ENCODE measurements at places on chromosomes 2 and 18.

- no peak for DNase-seq
Observed at GRCh38 chr18:45059695-45060094, 379.0 kb downstream of the SETBP1 start.

DNA sequence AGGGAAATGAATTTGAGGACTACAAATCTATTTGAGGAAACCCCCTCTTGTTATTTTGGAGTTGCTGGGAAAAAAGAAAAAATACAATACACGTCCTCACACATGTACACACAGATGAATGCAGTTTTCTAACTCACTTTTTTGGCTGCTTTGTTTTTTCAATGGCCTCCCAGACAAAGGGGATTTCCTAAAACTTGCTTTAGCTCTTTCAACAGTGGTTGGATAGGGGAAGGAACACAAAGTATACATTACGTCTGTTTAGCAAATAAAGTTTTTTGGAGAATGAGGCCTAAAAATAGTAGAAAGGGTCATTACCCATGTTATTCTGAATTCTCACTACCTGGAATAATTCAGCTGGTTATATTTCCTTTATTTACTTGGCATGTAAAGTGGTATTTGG is 125.3 kb upstream of the ITGB6 start:
- DNase-seq = no peak

- no peak for DNase-seq
Observed at GRCh38 chr2:40181855-40182254, 270.0 kb downstream of the SLC8A1 start.

DNA sequence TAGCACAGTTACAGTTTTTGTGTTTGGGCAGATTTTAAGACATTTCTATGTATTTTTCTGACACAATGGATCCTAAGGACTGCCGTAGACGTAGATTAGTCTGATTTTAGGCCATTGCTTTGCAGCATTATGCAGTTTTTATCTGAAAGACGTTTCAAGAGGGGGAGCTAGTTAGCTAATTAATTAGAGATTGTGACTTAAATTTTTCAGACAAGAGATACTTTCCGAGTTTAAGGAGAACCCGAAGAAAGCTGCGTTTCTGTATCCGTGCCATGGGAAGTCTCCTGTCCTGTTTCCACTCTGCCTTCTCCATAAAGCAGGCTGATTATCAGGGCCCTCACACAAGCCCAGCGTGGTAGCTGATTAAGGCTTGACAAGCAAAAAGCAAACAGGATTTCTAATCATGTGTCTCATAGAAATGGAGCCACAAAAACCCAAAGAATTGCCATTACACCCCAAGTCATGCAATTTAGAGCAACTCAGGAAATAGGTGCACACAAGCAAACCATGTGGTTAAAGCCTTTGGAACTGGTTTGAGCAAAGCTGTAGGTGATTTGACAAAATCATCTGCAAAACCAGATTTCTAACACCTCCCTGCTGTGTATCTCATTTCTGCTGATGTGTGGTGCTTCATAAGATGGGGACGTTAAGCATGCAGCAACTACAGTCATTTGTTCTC is 808.1 kb downstream of the RNF144A start:
- DNase-seq = no peak

GRCh38 chr2:85886590-85886989 is 2.2 kb downstream of the ST3GAL5 start:
- DNase-seq = no peak

DNA sequence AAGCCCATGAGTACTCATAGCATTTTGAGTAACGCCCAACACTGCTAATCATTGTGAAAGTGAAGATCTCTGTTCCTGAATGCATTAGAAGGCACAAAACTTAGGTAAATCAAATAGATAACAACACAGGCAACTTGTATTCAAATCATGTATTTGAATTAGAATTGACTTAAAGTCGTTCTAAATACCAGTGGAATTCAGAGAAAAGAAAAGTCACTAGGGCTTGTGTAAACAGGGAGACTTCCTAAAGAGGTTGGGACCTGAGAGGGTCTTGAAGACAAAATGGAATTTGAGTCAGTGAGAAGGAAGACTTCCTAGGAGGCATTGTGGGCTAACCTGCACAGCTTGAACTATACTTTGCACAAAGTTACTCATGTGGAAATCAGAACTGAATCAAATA is 127.2 kb downstream of the CTNNA2 start:
- DNase-seq = no peak

GRCh38 chr2:168767258-168767657 is 35.2 kb upstream of the NOSTRIN start:
- DNase-seq = no peak

GRCh38 chr2:152099367-152100050 is 665 bp upstream of the CACNB4 start:
- no peak for DNase-seq

GRCh38 chr2:105514576-105514975 is 115.7 kb upstream of the FHL2 start:
- no peak for DNase-seq

All from NCI-H187 (cell line).